ENCODE measurements at places on chromosomes 3 and 15.

DNA sequence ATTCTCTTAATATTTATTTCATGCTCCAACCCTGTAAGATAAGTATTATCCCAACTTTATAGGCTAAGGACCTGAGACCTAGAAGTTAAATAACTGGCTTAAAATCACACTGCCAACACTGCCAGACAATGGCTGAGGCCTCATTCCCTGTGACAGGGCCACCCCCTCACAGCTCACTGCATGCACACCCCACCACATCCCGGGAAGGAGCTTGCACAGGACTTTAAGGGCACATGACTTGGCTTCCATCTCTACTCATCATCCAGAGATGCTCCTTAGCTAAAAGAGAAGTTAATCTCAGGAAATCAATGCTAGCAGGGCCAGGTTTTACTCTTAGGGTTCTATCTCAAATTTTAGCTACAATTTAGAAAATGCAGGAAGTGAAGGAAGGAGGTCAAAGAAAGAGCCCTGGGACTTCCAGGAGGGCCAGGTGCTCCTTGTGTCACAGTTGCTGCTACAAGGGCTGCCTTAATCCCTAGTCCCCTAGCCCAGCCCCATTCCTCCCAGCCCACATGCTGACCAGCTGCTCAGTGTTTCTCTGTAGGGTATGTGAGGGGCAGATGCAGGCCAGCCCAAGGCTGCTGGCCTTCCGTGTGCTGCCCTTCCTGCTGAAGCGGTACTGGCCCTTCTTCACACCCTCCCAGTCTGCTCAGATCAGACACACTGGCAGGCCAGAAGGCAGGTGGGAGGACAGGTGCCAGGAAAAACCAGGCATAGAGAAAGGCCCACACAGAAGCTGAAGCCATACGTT, 53.5 kb downstream of the WWTR1 start:
- no peak for DNase-seq

DNA sequence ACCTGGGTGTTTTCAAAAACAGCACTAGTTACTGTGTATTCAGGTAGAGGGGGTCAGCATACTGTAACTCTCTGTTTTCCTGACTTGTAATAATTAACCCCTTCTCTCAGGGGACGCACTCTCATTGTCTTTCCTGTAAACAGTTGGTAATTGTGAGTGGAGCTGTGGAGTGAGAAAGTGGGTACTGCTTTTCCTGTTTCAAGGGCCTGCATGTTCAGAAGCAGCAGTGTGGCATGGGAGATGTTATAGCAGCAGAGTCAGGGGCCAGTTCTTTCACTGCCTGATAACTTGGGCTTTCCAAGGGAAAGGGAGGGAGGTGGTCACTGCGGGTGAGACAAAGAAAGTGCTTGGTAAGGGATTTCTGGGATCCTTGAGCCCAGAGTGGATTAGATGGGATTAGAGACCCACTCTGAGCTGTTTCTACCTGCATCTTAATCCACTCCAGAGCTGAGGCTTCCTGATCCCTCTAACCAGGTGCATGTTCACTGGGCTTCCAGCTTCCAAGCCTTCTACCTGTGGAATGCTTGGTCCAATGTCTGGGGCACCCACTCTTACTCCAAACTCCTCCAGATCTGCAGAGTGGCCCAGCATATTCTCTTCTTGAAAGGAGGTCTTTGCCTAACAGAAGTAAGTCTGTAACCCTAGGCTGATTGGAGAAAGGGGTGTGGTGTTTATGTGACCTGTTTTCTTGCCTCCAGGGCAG, 105.2 kb downstream of the RPLP1 start:
- DNase-seq: no peak

GRCh38 chr15:29776859-29777258, 45.4 kb downstream of the TJP1 start:
- no peak for DNase-seq

- DNase-seq: no peak
These were observed 355 bp downstream of the FBXW12 start for GRCh38 chr3:48372377-48372770.

DNA sequence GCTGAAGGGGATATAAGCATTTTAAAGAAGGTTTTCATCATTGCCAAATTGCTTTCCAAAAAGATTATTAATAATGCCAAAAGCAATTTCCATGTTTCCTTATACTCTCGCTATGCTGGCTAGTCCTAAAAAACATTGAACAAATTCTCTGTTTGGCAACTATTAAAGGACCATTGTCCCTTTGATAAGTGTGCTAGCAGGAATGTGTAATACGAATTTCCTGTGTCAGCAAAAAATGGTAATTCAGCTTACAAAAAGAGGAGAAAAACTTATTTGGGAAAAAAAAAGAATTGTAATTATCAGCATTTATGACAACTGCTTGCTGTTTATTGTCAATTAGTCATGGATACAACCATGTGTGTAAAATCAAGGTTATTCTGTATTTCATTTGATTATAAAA, 138.6 kb downstream of the TBL1XR1 start:
- no peak for DNase-seq

GRCh38 chr3:113147681-113148261, 63.6 kb upstream of the BOC start:
- no peak for DNase-seq

DNA sequence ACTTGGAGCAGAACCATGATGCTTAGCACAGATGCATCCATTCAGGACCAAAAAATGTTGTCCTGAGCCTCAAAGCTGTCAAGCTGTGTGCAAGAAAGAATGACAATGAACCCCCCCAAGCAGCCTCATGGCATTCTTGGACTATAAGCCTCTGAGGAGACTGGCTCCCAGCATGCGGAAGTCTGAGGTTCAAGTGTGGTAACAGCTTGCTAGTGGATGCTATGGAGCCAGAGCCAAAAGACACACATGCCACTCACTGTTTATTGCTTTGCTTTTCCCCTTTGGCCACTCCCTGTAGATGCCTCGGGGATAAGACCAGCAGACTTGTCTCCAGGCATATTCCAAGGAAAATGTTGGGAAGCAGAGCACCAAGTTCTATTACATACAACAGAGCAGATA, 38.2 kb upstream of the SNRK start:
- DNase-seq: no peak

GRCh38 chr3:184155644-184156521, 706 bp downstream of the DVL3 start:
- DNase-seq: no peak

- no peak for DNase-seq
These were observed 14.8 kb upstream of the LDHAL6B start for GRCh38 chr15:59191855-59192237.
